ENCODE measurements at places on chromosomes 7 and 10. TPM values are rescaled to one million over a fixed set of nuclear protein-coding genes. Genes with fewer than 3 reads are reported as not detected.
A peak's percentile ranks its signal among the peaks of the same experiment; 100 is the strongest.

DNA sequence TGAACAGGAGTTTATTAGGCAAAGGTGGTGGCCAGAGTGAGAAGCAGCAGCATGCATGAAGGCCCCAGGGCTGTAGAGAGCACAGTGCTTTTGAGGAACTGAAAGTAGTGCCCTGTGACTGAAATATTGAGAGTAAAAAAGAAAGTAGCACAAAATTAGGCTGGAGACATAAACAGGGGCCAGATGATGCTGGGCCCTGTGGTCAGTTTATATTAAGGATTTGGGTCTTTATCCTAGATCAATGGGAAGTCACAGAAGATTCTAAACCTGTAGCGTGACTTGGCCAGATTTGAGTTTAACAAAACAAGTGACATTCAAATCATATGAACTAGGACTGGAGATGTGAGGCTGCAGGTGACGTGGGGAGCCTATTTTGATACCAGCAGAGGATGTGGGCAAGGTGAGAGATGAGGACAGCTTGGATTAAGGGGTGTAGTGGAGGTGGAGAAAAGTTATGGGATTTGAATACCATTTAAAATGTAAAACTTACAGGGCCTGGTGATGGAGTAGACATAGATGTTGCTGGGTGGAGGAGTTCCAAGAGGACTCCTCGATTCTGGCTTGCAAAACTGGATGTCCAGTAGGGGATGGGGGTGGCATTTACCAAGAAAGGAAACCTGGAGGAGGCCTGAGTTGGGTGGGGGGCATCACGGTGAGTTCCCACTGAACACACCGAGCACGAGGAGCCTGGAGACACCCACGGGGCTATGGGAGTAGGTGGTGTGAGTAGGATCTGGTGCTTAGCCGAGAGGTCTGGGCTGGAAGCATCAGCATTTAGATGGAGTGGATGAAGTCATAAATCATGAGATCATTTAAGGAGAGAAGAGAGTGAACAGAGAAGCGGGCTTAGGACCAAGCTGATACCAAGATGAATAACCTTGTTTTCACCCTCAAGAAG lies 52.8 kb downstream of the HHEX start:
- DNase-seq, result no peak

IKZF1 gene
- total RNA-seq, result not detected

CRYGN gene
- not detected for total RNA-seq

DNA sequence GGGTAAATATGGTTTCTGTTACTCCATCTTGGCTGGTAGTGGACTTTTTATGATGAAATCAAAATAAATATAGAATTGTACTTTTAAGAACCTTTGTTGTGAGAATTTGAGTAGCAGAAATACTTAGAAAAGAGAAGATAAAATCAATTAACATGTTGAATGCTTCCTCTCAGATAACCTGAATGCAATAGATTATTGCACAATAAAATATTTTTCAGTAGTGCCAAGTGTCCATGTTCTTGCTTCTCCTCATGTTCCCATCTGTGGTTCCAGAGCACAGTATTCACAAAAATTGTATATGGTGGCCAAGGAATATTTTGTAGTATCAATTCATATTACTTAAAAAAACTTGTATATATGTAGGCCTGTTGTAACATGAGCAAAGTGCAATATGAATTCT lies 45.9 kb upstream of the IFRD1 start:
- DNase-seq, result no peak

DNA sequence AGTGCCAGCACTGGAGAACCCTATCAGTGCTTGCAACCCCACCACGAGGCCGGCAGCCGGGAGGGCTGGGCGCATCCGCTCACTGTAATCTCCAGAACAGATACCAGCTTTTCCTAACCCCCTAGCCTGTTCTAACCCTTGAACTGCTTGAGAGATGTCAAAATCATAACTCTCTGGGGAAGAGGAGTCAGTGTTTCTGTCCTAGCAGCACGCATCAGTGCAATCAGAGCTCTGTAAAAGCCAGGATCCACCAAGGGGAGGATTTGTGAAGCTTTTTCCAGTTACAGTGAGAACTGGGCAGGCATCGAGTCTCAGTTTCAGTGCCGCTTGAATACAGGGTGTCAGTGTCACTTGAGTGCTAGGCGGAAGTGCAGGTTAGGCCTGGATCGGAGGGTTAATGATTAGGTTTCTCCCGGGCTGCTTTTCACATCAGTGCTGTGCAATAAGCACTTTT lies 104.5 kb upstream of the INSYN2A start:
- DNase-seq, result no peak

- no peak for DNase-seq
These were observed 13.5 kb upstream of the VDAC2 start for GRCh38 chr10:75197066-75197465.

CHN2 gene
- not detected for total RNA-seq

- DNase-seq, result no peak
These were observed 494.8 kb downstream of the PARD3 start for GRCh38 chr10:34320265-34320664.

DNA sequence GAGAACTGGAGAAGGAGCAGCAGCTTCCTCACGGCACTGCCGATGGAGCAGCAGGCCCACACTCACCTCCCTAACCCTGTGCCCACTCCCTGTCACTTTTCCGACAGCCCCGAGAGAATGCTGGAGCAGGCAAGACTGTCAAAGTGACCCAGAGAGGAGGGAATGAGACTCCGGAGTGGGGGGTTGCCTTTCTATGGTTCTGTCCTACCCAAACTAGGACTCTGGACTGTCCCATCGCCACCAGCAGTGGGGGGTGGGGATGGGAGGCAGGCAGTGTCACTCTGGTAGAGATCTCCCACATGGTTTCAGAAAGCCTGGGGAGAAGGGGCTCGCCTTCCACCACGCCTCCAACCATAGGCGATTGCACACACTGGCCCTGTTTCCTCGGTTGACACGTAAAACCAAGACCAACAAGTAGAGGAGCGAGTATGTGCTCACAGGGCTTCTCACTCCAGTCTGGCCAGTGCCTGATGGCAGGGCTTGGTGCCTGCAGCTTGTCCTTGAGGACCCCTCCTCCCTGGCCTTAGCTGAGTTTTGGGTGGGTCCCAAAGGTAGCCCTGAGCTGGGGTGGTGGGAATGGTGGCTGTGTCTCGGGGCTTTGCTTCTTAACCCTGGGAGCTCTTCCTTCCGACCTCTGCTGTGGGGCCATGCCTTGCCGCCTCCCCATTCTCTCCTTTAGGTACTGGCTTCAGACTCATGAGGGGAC lies 148.5 kb downstream of the PTPN20 start:
- DNase-seq, result no peak

GRCh38 chr10:62384057-62384446 lies 9.9 kb downstream of the ZNF365 start:
- DNase-seq, result peak; percentile 98

DNA sequence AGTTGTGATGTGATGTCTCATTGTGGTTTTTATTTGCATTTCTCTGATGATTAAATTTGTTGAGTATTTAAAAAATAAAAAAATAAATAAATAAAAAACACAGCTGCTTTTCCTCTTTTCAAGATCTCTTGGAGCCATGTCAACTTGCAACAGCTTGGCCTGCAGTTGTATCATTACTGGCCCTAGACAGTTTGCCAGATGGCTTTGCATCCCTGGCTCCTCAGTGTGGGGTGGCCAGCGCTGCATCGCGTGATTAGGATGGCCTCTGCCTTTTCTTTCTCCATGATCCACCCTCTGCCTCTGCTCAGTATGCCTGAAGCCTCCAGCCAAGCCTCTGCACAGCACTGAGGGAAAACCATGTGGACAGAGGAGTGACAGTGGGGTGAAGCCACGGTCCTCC lies 96.8 kb downstream of the PPP1R3C start:
- peak; percentile 33 for DNase-seq

DNA sequence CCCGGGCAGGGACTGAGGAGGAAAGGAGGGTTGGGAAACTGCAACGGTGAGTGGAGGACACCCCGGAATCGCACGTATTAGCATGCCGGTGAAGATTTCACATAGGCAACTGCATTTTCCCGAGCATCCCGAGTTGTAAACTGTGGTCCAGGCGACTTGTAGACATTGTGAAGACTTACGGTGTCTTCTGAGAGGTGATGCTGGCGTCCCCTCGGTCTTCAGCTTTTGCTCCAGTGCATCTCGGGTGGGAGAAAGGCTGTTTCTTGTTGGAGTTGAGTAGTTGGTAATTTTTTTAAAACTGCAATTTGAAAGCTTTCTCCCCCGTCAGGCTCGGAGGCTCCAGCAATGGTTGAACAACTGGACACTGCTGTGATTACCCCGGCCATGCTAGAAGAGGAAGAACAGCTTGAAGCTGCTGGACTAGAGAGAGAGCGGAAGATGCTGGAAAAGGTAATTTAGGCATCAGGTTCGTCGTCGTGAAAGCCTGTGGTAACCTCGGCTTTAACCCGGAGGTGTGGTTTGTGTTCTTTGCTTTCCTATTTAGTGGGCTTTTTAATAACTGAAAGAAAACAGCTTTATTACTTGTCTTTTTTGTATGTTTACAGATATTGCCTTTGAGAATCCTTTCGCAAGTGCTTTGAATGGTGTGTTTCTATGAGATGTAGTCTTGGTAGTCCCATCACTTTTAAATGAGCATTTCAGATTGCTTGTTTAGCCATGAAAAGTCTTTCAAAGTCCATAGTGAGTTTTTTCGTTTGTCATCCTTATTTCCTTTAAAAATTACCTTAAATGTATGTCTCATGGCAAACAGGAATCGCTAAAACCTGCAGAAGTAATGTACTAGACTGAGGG lies 687 bp downstream of the HELLS start:
- peak; percentile 50 for DNase-seq

DNA sequence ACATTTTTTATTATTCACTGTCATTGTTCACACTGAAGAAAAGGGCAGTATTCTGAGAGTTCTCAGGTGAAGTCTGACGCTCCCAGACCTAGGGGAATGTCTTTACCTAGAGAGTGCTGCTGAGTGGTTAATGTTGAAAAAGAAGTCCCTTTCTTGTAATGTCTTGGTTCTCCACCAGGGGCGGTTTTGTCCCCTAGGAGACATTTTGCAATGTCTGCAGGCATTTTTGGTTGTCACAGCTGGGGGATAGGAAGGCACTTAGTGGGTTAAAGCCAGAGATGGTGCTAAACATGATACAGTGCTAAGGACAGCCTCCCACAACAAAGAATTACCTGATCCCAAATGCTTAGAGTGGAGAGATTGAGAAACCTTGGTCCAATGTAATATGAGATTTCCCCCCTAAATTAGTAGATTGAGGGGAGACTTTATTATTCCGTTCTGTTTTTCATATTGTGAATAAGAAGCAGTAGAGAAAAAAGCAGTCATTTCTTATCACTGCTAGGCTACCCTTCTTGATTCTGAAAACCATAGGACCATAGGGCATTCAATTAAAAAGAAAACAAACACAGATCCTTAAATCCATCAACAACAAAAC lies 13.1 kb downstream of the UMAD1 start:
- peak; percentile 33 for DNase-seq

DNA sequence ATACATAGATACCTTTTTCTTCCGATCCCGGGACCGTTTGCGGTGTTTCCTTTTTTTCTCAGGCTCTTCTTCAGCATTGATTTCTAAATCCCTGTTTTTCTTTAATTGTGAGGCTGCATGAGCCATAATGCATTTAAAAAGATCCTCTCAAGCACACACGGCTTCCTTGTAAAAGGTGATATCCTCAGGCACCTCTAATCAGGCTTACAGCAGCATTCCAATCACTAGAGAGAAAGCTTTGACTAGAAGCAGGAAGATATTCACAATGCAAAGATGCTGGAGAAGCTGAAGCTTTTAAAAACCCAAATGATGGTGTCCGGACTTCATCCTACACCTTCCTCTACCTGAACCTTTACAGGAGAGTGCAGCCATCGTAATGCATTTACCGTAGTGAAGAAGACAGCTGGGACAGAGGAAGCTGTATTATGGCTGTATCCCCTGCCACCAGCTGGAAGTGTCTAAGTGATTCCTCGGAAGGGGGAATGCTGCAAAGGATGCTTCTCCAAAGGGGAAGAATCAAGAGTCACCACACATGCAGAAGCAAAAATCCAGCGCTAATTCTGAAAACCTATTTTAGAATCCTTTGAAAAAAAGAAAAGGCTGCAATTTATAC lies at the start of gene ANK3:
TSS of gene ANK3 (minus strand) at position 463 of the 613 bp plus-strand sequence. CDS start at position 126, 337 bp downstream.
- no peak for DNase-seq

DNA sequence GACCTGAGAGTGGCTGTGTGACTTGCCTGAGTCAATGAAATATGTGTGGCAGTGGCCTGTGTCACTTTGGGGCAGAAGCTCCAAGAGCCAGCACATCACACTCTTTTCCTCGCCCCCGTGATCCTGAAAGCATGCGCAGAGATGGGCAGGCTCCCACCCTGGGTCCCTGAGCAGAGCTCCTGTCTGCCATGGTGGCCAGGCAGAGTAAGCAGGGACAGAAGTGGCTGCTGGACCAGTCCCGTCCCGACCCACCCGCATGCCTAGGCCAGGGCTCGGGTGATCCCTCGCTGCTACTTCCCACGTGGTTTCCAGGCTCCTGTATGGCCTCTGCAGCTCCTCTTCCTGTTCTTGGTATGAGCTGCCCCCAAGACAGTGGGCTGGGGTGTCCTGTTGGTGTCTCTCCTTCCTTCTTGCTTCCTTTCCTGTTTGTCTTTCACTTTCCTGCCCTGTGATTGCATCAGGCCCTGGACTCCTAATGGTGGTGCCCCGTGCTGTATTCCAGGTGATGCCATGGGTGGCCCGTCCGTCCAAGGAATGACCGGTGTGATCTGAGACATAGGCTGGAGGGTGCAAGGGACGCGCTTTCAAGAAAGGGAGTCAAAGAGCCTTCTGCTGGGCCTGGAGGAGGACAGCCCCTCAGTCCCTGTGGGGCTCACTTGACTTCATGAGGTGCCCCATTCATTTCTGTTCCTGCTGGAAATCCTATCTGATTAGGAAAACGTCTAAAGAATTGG lies 71.4 kb upstream of the SHH start:
- DNase-seq, result no peak

DNA sequence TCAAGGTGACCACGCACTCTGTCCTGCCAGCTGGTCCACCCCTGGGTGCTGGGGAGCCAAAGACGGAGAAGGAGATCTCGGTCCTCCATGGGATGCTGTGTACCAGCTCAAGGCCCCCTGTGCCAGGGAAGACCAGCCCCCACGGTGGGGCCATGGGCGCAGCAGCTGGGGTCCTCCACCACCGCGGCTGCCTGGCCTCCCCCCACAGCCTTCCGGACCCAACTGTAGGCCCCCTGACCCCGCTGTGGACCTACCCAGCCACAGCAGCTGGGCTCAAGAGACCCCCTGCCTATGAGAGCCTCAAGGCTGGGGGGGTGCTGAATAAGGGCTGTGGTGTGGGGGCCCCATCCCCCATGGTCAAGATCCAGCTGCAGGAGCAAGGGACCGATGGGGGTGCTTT lies 5.4 kb downstream of the NYAP1 start:
- DNase-seq, result no peak

- DNase-seq, result peak; percentile 47
These were observed 88.4 kb downstream of the CCDC71L start for GRCh38 chr7:106572394-106573124.

DNA sequence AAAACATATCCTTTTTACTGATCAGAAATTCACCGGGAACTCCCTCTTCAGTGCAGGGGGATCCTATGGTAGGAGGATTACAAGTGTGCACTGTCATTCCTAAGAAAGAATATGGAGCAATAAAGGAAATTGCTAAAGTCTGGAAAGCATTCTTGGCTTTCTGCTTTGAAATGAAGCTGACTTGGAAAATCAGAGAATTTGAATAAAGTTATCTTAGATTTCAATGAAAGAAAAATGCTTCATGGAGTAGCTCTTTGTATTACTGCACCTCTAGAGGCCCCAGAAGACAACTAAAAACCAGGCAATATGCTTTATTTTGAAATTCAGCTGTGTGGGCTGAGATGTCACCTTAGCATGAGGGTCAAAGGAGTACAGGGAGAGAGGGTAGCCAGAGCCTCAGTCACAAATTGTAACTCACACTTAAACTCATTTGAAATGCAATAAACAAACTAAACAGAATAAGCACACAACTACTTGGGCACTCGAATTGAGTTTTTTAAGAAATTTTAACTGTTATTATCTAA lies 102.5 kb downstream of the IMMP2L start:
- DNase-seq, result no peak

- no peak for DNase-seq
These were observed 69.8 kb downstream of the PRKAG2 start for GRCh38 chr7:151806952-151807775.
